ENCODE measurements at places on chromosomes 7 and 10.

GRCh38 chr7:7707246-7707645 is 11.2 kb downstream of the RPA3 start:
- no peak overlapping the region for H3K4me3 ChIP-seq
- no peaks in the 10 kb centered on the region for H3K36me3 ChIP-seq
- no peak for DNase-seq
- H3K4me1 ChIP-seq, result no peaks in the 10 kb centered on the region

- H3K27ac ChIP-seq, result no peak overlapping the region
- H3K27me3 ChIP-seq, result no peaks in the 10 kb centered on the region
- H3K4me3 ChIP-seq, result no peak overlapping the region
- no peak for DNase-seq
Measured at GRCh38 chr7:108643136-108643535, 73.5 kb downstream of the DNAJB9 start.

GRCh38 chr7:129664029-129665012 is 52.8 kb downstream of the NRF1 start:
- H3K27ac ChIP-seq, result peak overlapping the region; percentile 53
- H3K4me1 ChIP-seq, result peaks cover 17% of the 10 kb centered on the region
- no peaks in the 10 kb centered on the region for H3K27me3 ChIP-seq
- peaks cover 11% of the 10 kb centered on the region for H3K36me3 ChIP-seq
- DNase-seq, result peak; percentile 53

GRCh38 chr7:29146888-29147609 is 712 bp upstream of the CPVL start:
- H3K36me3 ChIP-seq, result no peaks in the 10 kb centered on the region
- H3K27me3 ChIP-seq, result peaks cover 7% of the 10 kb centered on the region
- no peak for DNase-seq
- H3K4me1 ChIP-seq, result no peaks in the 10 kb centered on the region
- H3K27ac ChIP-seq, result no peak overlapping the region

DNA sequence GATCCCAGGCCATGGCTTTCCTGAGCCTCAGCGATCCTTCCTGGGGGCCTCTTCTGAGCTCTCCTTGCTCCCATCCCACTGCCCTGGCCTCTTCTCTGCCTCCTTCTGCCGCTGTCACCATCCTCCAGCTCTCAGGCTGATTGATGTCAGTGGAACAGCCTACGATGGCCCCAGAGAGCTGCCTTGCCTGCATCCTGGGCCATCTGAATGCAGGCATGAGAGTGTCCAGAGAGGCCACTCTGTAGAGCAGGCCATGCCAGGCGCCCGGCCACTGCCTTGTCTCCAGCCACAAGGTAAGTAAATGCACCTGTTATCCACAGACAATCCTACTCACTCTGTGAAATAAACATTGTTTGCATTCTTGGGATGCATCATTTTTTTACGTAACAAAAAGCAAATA is 171.4 kb upstream of the PPP2R2D start:
- no peak overlapping the region for H3K4me3 ChIP-seq
- H3K27me3 ChIP-seq, result peaks cover 66% of the 10 kb centered on the region
- no peaks in the 10 kb centered on the region for H3K36me3 ChIP-seq
- DNase-seq, result no peak

- no peak overlapping the region for H3K27ac ChIP-seq
- H3K36me3 ChIP-seq, result no peaks in the 10 kb centered on the region
- no peak for DNase-seq
- H3K4me3 ChIP-seq, result no peak overlapping the region
Measured at GRCh38 chr10:44723619-44724325, 187.4 kb upstream of the TMEM72 start.

- H3K4me1 ChIP-seq, result no peaks in the 10 kb centered on the region
- DNase-seq, result no peak
- H3K27ac ChIP-seq, result no peak overlapping the region
- H3K27me3 ChIP-seq, result no peaks in the 10 kb centered on the region
Measured at GRCh38 chr7:145478541-145478940, 638.1 kb upstream of the CNTNAP2 start.

DNA sequence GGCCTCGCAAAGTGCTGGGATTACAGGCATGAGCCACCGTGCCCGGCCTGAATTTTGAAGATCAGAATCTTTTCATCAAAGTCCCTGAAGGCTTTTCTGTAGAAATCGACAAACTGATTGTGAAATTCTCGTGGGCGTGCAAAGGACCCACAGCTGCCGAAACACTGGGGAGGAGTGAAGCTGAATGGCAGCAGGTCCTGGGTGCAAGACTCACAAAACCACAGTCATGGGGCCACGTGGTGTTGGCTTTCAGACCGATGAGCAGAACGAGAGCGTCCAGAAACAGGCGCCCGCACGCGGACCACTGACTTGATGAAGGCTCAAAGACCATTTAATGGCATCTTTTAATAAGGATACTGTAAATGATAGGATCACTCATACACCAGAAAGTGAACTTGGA is 24.7 kb upstream of the PRKAR1B start:
- no peak overlapping the region for H3K4me3 ChIP-seq
- no peaks in the 10 kb centered on the region for H3K27me3 ChIP-seq
- no peak overlapping the region for H3K27ac ChIP-seq
- no peak for DNase-seq
- 0 out of 2 replicates have a peak, but pooled peaks cover 16% of the 10 kb centered on the region for H3K36me3 ChIP-seq
- no peaks in the 10 kb centered on the region for H3K4me1 ChIP-seq

DNA sequence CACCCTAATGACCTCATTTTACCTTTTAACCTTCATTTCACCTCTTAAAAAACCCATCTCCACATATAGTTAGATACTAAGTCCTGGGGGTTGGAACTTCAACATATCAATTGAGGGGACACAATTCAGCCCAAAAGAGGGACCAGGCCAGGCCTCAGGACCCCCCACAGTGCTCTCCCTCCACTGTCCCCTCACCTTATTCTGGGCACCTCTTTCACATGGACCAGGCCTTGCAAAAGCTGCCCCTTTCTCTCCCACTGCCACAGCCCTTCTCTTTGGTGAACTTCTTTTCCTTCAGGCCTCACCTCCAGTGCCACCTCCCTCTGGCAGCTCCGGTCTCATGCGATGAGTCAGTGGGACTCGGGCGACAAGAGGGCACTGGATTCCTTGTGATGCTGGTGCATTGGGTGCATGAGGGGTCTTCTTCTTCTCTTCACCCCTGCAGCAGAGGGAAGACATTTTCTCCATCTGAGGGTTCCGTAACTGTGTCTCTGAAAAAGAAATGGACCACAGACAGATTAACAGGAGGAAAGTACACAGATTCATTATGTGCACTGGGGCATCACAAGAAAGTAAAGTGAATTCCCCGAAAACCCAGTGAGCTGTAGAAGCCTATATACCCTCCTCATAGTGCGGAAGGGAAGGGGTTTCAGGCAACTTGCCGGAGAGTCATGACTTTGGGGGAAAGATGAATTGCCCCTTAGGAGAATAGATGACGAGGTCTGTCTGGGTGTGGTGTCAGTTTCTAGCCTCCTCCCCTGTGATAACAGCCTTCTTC is 288.7 kb upstream of the IGFBP3 start:
- DNase-seq, result no peak
- no peak overlapping the region for H3K4me3 ChIP-seq
- H3K27ac ChIP-seq, result no peak overlapping the region

DNA sequence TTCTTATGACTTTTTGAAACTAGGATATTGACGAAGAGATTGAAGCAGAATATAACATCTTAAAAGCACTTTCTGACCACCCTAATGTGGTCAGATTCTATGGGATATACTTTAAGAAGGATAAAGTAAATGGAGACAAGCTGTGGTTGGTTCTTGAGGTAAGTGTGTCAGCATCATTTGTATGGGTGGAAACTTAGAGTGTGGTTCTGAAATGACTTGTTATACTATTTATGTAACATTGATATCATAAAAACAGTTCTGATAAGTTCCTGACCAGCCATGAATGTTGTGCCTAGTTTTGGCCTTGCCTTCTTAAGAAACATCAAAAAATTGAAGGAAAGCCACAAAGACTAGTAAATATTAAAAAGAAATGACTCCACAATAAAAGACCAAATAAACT is 20.8 kb downstream of the MYO3A start:
- no peak for DNase-seq
- no peak overlapping the region for H3K27ac ChIP-seq
- H3K36me3 ChIP-seq, result no peaks in the 10 kb centered on the region
- H3K4me3 ChIP-seq, result no peak overlapping the region

- DNase-seq, result no peak
- no peaks in the 10 kb centered on the region for H3K4me1 ChIP-seq
- H3K27me3 ChIP-seq, result no peaks in the 10 kb centered on the region
- H3K27ac ChIP-seq, result no peak overlapping the region
- H3K36me3 ChIP-seq, result no peaks in the 10 kb centered on the region
Measured at GRCh38 chr10:26455567-26456315, 17.6 kb downstream of the APBB1IP start.

DNA sequence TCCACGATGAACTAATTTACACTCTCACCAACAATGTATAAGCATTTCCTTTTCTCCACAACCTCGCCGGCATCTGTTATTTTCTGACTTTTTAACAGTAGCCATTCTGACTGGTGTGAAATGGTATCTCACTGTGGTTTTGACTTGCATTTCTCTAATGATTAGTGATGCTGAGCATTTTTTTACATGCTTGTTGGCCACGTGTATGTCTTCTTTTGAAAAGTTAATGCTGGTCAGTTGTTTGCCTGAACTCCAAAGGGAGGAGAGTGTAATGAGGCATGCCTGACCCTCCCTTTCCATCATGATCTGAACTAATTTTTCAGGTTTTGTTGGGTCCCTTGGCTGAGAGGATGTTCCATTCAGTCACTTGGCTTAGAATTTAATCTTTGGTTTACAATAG is 50.7 kb upstream of the SVIL start:
- H3K27me3 ChIP-seq, result no peaks in the 10 kb centered on the region
- DNase-seq, result no peak
- H3K36me3 ChIP-seq, result peaks cover 12% of the 10 kb centered on the region
- no peak overlapping the region for H3K4me3 ChIP-seq
- no peak overlapping the region for H3K27ac ChIP-seq

DNA sequence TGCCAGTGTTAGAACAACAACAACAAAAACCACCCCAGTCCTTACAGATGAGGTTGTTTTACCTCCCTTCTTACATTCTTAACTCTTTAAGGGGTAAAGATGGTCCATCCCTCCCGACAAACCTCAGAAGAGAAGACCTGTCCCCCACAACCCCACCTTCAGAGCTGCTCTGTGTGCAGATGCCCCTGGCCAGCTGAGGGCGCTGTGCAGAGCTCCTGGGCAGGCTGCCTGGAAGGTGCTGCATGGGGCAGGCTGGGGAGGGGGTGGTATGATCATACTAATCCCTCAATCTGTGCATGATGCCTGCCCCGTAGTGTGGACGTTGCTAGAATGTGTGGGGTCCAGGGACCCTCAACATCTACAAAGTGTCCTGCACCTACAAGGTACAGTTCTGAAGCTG is 387.1 kb downstream of the INHBA start:
- H3K27ac ChIP-seq, result no peak overlapping the region
- no peaks in the 10 kb centered on the region for H3K4me1 ChIP-seq
- no peak overlapping the region for H3K4me3 ChIP-seq

DNA sequence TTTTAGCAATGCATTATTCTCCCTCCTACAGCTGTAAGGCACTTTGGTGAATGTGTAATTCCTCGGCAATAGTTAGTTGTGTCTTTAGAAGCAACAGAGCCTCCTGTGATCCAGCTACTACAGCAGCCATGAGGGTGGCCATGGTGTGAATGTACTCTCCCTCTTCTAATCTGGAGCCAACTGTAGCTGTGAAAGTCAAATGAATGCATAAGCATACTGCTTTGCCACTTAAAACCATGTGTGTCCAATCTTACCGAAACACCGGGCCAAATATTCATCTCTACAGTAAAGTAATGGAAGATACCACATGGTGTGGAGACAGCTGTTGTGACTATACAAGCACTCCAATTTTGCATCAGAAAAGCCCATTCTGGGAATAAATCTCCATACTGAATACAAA is 195.0 kb downstream of the DNAJC1 start:
- no peak for DNase-seq
- no peak overlapping the region for H3K27ac ChIP-seq
- H3K27me3 ChIP-seq, result no peaks in the 10 kb centered on the region
- no peaks in the 10 kb centered on the region for H3K36me3 ChIP-seq
- H3K4me1 ChIP-seq, result no peaks in the 10 kb centered on the region
- no peak overlapping the region for H3K4me3 ChIP-seq

DNA sequence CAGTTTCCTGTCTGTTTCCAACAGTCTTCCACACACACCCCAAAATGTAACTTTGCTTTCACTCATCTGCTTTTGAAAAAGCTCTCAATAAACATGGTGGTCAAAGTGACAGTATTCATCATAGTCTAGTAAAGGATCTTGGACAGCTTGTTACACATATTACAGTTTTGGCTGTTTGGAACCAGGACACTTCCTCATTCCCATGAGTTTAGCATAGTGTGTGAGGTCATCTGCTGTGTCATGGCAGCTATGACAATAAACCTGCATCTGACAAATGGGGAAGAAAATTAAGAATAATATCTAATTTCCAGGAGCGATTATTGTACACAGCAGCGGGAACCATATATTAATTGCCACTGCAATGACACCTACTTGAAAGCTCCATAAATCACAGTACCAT is 184.3 kb upstream of the SLC26A5 start:
- H3K4me3 ChIP-seq, result no peak overlapping the region
- no peak overlapping the region for H3K27ac ChIP-seq
- H3K27me3 ChIP-seq, result no peaks in the 10 kb centered on the region

- no peaks in the 10 kb centered on the region for H3K4me1 ChIP-seq
- H3K27me3 ChIP-seq, result no peaks in the 10 kb centered on the region
- no peak overlapping the region for H3K27ac ChIP-seq
- no peaks in the 10 kb centered on the region for H3K36me3 ChIP-seq
- no peak overlapping the region for H3K4me3 ChIP-seq
Measured at GRCh38 chr7:78912781-78913180, 540.7 kb downstream of the MAGI2 start.

GRCh38 chr7:101547916-101548661 is 81.0 kb downstream of the MYL10 start:
- no peak for DNase-seq
- no peaks in the 10 kb centered on the region for H3K36me3 ChIP-seq
- no peak overlapping the region for H3K4me3 ChIP-seq
- no peaks in the 10 kb centered on the region for H3K27me3 ChIP-seq
- H3K4me1 ChIP-seq, result no peaks in the 10 kb centered on the region

GRCh38 chr7:152760854-152761748 is 1.5 kb downstream of the ACTR3B start:
- H3K4me1 ChIP-seq, result peaks cover 17% of the 10 kb centered on the region
- H3K36me3 ChIP-seq, result no peaks in the 10 kb centered on the region
- DNase-seq, result peak; percentile 73
- H3K27me3 ChIP-seq, result no peaks in the 10 kb centered on the region

- DNase-seq, result no peak
- no peak overlapping the region for H3K27ac ChIP-seq
- peaks cover 52% of the 10 kb centered on the region for H3K27me3 ChIP-seq
- no peak overlapping the region for H3K4me3 ChIP-seq
- no peaks in the 10 kb centered on the region for H3K4me1 ChIP-seq
Measured at GRCh38 chr10:43299579-43299978, 32.7 kb upstream of the RASGEF1A start.

DNA sequence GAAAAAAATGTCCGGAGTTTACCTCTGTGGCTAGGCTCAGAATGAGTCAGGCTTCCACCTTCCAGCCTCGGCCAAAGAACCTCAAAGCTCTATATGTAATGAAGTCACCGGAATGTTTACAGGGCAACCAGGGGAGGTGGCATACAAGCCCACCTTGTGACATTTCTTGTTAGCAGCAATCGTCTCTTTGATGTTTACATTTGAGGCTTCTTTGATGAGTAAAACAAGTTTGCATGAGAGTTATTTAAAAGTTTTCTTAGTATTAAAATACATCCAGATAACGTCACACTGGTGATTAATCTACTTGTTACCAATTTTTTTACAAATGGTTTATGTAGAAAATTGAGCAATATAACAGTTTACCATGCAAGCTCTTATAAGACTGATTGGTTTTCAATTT is 133.1 kb upstream of the ADAM12 start:
- no peak overlapping the region for H3K27ac ChIP-seq
- H3K36me3 ChIP-seq, result no peaks in the 10 kb centered on the region
- H3K4me1 ChIP-seq, result peaks cover 13% of the 10 kb centered on the region
- H3K4me3 ChIP-seq, result no peak overlapping the region
- peak; percentile 84 for DNase-seq

All from PC-9 (cell line).